ENCODE measurements at places on chromosomes 3 and 15.
A peak's percentile ranks its signal among the peaks of the same experiment; 100 is the strongest.

- DNase-seq = no peak
Observed at GRCh38 chr3:127781411-127782001, 40.8 kb downstream of the MGLL start.

DNA sequence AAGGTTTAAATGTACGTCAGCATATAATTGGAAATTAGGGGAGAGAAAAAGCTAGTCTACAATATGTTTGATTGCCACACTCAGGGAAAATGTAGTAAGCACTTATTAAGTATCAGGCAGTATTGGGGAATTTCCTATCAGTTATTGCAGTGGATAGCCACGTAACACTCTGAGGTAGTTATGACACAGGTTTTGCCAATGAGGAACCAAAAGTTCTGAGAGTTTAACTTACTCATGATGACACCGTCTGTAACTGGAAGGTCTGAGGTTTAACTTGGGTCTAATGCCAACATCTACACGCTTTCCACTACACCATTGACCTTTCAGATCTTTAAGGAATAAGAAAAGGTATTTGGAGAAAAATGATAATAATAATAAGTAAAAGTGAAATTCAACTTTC lies 89.5 kb downstream of the ZMAT3 start:
- DNase-seq = no peak

- no peak for DNase-seq
Observed at GRCh38 chr15:38005953-38006808, 71.7 kb downstream of the TMCO5A start.

- no peak for DNase-seq
Observed at GRCh38 chr3:141619450-141619849, 118.6 kb upstream of the RNF7 start.

DNA sequence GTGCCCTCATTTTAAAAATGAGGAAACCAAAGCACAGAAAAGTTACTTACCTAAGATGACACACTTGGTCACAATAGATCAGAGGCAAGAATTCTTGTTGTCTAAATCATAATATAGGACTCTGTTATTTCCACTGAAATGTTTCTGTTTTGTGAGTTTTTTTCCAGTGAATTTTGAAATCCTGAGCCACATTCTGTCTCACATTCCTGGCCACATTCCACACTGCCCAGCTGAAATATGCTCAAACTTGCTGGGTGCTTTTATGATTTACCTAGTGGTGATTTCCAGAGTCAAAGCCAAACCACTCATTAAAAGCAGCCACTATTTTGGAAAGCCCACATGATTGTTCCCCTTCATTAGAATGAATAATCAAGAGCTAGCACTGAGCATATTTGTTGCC lies 82.3 kb upstream of the NPHP3 start:
- no peak for DNase-seq

GRCh38 chr15:65184305-65184867 lies 756 bp downstream of the CLPX start:
- peak; percentile 30 for DNase-seq

GRCh38 chr15:51024735-51025453 lies 69.8 kb downstream of the TNFAIP8L3 start:
- no peak for DNase-seq

DNA sequence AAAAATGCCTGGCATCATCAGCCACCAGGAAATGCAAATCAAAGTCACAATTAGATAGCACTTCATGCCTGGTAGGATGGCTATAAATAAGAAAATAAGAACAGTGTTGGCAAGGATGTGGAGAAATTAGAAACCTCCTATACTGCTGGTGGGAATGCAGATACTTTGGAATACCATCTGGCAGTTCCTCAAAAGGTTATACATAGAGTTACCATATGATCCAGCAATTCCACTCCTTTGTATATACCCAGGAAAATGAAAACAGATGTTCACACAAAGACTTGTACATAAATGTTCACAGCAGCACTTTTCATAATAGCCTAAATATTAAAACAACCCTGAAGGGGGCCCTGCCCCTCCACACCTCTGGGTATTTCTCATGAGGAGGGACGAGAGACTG lies 13.7 kb downstream of the ACSBG1 start:
- DNase-seq = no peak

GRCh38 chr15:91824256-91824655 lies 29.3 kb upstream of the SLCO3A1 start:
- no peak for DNase-seq

DNA sequence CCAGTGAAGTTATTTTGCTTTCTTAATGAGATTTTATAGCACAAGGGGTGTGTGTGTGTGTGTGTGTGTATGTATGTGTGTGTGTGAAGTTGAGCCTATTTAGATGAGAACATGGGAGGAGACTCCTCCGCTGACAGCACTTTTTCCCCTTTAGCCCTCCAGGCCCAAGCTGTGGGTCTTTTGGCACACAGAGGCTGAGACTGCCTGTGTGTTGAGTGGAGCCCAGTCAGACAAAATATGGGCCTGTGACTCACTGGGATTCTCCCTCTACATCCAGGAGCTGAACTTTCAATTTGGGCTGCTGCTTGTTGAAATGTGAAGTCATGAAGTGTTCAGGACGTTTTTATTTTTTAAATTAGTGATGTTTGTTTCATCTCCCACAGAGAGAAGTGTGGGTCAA lies 108.0 kb downstream of the MFSD1 start:
- DNase-seq = no peak

GRCh38 chr3:194268654-194269512 lies 82.2 kb downstream of the CPN2 start:
- no peak for DNase-seq

- DNase-seq = no peak
Observed at GRCh38 chr3:166446291-166446690, 609.1 kb upstream of the BCHE start.

GRCh38 chr15:41661518-41662225 lies 1.5 kb downstream of the MGA start:
- peak; percentile 70 for DNase-seq

GRCh38 chr15:81064253-81064652 lies 63.5 kb downstream of the TLNRD1 start:
- DNase-seq = no peak

DNA sequence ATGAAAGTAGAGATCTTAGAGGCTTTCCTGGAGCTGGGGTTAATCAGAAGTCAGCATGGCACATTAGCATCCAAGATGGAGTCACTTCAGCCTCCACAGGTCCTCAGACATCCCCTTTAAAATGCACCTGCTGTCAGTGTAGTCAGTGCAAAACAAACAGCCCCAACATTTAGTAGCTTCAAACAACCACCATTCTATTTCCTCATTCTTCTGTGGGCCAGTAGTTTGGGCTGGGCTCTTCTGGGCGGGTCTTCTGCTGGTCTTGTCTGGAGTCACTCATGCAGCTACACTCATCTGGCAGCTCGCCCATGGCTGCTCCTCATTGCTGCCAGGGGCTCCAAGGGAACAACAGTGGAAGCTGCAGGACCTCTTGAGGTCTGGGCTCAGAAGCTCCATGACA lies 99.9 kb downstream of the TLE3 start:
- DNase-seq = no peak

GRCh38 chr15:66563126-66563525 lies 2.7 kb downstream of the LCTL start:
- DNase-seq = no peak

DNA sequence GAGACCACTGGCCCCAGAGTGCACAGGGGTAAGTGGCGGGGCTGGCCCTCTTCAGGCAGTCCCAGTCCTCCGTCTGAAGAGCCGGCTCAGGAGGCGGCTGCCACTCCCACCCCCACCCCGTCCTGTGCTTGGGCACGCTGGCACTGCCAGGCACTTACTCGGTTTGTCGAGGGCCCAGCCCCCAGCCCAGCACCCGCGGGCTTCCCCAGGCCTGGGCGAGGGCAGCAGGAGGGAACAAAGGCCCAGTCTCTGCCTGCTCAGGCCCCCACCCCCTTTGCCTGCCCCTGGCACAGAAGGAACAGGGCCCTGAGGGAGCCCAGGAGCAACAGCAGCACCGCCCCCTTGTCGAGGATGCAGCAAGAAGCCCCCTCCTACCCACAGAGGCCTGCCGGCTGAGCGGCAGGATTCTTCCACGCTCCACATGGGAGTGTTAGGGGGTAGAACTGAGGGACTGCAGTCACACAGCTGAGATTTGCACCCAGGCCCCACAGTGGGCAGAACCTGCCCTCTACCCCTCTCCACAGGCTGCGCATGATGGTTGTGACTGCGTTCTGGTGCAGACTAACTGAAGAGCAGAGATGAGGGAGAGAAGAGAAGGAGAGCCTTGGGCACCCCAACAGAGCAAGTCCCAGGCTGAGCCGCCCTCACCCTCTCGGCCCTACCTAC lies 8.9 kb downstream of the DUSP7 start:
- DNase-seq = no peak

- DNase-seq = no peak
Observed at GRCh38 chr15:71565006-71565405, 245.3 kb upstream of the NR2E3 start.

GRCh38 chr3:158600787-158601186 lies 29.8 kb downstream of the MLF1 start:
- no peak for DNase-seq

DNA sequence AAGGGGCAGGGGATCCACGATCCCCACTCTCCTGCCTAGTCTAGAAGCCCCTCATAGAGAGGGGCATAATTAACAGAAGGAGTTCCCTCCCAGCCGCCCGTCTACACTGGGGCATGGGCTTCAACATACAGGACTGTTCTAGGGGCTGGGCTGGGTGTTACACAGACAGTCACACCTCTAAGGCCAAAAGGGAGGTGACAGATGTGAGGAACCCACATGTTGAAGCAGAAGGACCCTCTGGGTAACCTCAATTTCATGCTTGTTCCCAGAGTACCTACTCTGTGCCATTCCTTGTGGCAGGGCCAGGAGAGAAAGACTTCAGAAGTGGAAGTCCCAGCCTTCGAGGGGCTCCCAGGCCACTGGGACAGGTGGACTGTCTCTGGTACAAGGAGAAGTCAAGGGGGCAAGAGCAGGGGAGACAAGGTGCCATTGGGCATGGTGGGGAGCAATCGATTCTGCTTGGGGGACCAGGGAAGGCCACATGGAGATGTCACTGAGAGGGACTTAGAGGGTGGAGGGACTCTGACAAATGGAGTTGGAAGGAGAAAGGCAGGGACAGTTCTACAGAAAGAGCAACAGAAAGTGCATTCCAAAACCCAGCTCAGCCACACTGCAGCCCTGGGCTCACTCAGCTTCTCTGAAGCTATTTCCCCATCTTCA lies 71.3 kb downstream of the CPN2 start:
- no peak for DNase-seq

GRCh38 chr15:101538996-101539395 lies 49.5 kb upstream of the PCSK6 start:
- no peak for DNase-seq

DNA sequence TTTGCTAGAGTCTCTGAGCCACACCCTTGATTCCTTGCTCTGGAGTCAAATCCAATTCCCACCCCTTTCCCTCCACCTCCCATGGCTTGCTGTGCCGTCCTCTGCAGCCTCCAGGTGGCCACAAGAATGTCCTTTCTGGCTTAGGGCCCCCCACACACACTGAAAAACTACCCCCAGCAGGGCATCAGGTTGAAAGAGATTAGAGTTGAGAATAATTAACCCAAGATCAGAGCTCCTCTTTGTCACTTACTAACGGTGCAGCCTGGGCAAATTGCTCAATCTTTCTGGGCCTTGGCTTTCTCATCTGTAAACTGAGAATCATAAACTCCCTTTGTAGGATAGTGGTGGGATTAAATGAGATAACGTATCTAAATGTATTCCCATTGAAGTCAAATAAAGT lies 78.5 kb downstream of the MRPL46 start:
- no peak for DNase-seq

DNA sequence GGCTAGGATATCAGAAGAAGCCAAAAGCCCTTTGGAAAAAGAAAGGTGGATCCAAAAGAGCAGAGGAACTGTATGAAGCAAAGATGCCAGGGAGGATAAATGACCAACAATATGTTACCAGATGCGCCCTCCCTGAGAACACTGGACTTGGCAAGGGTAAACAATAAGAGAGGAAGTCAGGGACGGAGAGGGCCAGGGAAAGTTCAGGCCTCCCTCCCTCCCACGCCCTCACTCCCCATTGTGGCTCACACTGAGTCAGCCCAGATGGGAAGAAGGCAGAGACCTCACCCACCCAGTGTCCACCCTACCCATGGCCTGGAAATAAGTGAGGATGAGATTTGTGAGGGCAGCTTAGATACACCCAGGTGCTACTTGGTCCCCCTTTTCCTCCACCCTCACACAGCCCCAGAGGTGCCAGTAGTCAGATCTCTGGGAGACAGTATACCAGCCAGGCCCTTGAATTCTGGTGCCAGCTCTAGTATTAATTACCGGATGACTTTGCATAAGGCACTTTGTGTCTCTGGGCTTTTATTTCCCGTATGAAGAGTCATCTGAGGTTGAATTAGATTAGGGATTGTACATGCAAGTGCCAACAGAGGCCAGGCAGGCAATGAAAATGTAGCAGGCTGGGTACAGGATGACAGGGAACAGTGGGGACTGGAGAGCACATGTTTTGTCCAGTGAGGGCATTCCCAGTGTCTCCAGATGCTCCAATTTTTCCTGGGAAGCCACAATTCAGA lies 35.1 kb upstream of the FRMD4B start:
- no peak for DNase-seq

DNA sequence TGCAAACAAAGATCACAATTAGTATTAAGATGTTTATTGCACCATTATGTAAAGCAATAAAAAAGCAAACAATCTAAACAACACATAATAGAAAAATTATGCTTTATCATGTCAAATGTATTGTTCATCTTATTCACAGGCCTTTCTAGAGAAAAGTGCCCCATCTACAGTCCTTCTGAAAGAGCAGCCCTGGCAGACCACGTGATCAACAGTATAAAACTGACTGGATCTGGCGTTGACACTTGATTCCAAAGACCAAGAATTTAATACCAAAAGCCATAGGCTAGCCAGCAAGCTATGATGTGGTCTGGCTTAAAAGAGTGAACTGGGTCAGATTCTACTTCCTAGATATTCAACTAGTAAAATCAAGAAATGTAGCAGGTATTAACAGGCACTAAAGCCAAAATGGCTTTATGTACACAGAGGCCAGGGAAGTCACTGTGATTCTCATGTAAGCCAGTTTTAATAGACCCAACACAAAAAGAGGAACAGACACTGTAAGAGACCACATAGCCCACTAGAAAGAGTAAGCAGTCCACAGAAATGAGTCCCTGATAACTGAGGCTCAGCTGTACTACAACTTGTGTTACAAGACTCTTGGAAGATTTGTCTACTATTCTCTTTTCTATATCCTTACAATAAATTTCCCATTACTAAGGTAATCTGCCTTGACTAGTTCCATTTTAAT lies 32.5 kb downstream of the DMXL2 start:
- DNase-seq = no peak

DNA sequence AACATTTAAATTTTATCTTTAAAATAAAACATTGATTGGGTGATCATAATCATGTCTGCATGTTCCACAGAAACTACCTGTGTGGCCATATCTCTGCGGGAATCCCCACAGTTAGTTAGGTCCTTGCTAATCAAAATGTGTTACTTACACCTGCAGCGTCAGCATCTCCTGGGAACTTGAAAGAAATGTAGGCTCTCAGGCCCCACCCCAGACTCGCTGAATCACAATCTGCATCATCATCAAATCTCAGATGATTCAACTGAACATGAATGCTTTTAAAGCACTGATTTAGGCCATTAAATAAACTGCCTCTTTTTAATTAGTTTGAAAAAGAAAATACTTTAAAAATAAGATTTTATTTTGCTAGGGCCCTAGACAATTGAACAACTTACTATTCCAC lies 577.8 kb downstream of the PYDC2 start:
- no peak for DNase-seq

GRCh38 chr3:146948186-146948585 lies 343.0 kb upstream of the PLSCR5 start:
- DNase-seq = no peak
